PC-9 (cell line): ENCODE measurements at places on chromosomes 7 and 10. TPM values are rescaled to one million over a fixed set of nuclear protein-coding genes. Genes with fewer than 3 reads are reported as not detected.

Gene ALKBH4
- 10.9 and 18.1 TPM in 2 replicates for total RNA-seq

DNA sequence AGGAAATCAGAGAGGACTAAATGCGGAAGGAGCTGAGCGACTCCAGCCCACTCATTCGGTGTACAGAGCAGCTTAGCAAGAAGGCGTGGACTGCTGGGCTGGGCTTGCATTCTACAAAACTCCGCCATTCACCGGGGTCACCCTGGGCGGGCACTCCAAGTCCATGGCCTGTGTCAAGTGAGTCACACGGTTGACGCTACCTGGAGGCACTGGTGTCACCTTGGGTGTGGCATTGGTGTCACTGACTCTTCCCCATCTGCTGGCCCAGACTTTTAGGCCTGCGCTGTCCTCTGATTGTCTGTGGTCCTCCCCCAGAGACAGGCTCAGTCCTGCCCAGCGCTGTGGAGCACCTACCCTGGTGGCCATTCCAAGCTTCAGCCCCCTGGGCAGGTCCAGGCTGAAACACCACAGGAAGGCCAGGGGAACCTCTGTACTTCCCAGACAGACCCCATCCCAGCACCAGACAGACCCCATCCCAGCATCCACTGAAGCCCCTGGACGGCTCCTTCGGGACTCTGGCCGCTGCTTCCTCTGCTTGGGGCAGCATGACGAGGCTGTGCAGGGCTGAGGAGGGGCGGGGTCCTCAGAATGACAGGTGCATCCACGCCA is 30.6 kb upstream of the CNPY1 start:
- DNase-seq, result peak; percentile 59

DNA sequence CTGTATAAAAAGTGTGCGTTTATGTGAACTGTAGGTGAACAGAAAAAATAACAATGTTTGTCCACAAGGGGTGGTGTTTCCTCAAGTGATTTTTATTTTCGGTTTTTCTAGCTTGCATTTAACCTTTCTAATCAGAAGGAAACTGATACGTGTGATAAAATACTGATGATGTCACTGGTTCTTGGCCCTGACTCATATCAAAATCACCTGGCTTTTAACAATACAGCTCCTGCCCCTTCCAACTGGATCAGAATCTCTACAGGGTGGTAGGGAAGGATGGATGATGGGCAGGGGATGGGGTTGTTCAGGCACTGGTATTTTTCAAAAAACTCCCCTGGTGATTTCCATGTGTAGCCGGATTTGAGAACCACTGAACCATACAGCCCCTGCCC is 10.9 kb downstream of the NPFFR1 start:
- no peak for DNase-seq

DNA sequence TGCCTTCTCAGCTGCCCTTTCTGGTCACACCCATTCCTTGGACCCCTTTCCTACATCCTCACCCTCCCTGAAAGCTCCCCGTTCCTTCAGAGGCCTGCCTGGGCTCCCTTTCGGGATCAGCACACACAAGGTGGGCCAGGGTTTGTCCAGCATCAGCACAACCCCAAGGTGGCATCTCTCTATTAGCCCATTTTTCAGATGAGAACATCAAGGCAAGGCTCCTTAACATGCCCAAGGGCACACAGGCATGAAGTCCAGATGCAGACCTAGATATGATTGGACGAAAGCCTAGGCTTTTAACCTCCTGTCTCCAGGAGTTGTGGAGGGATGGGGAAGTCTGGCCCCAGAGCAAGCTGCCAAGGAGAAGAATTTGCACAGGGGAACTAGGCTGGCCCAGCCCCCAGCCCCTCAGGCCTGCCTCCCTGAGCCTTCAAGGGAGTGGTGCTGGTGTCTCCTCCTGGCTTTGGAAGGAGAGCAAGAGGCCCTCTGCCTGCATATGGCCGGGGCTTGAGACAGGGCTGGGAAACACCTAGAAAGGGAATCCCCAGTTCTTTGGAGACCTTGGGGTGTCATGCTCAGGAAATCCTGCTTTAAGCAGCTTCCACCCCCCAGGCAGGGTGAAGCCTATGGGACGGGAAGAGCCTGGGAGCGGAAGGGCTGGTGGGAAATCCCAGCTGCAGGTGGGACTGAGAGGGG is 9.0 kb upstream of the VSIR start:
- no peak for DNase-seq
